ENCODE measurements at places on chromosomes 12 and 14.

DNA sequence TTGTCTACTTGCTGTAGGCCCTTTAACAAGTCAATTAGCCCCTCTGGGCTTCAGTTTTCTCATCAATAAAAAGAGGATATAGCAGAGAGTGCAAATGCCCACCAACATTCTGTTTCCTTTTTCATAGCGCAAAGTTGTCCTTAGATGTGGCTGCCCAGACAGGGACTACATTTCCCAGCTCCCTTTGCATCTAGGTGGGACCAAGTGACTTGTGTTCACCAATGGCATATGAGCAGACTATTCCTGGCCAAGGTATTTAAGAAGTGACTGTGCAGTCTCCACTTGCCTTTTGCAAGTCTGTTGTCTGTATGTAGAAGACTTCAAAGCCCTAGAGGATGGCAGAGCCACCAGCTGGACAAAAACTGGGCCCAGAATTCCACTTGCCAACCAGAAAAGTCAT is 59.7 kb downstream of the DAO start:
- peak; percentile 66 for DNase-seq

- peak; percentile 74 for DNase-seq
These were observed 545.1 kb upstream of the ATP2B1 start for GRCh38 chr12:90253674-90254181.

- no peak for DNase-seq
These were observed 487 bp upstream of the NRDE2 start for GRCh38 chr14:90332271-90332584.

DNA sequence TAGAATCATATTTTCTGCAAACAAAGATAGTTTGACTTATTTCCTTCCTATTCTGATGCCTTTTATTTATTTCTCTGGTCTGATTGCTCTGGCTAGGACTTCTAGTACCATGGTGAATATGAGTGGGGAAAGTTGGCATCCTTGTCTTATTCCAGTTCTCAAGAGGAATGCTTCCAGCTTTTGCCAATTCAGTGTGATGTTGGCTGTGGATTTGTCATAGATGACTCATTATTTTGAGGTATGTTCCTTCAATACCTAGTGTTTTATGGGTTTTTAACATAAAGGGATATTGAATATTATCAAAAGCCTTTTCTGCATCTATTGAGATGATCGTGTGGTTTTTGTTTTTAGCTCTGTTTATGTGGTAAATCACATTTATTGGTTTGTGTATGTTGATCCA is 139.4 kb upstream of the CNTN1 start:
- DNase-seq = no peak

DNA sequence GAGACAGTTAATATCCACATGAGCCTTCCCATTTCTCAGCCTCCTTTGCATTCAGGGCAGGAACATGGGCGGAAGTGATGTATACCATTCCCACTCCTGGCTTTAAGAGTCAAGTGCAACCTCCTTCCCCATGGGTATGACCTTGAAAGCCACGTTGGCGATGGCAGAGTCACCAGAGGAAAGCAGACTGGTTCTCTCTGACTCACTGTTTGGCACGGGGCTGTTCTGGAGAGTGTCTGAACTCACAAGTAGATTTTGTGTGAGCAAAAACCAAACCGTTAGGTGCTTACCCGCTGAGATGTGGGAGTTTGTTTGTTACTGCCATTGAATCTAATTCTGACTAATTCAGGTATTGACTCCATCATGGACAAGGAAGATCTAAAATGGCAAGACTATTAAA is 36.7 kb upstream of the PZP start:
- DNase-seq = no peak

- no peak for DNase-seq
These were observed 57.5 kb downstream of the CALM1 start for GRCh38 chr14:90454041-90455000.

- no peak for DNase-seq
These were observed 135.3 kb downstream of the SLC38A6 start for GRCh38 chr14:61116369-61116768.

DNA sequence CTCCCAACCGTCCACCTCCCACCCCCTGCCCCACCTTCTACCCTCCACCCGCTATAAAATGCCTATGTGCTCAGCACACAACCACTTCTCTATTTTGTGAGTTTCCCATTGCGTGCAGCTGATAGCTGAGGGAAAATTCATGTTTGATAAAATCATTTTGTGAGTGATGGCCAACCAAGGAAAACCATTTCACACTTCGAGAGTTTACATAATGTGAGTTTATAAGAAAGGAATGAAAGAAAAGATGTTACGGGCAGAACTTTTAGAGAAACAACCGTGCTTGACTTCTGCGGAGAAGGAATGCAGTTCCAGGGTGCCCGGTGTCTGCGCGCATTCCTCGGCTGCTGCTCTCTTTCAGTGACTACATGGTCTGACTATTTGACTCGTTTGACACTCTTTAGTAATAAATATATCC is 140.9 kb downstream of the EFCAB11 start:
- DNase-seq = no peak

DNA sequence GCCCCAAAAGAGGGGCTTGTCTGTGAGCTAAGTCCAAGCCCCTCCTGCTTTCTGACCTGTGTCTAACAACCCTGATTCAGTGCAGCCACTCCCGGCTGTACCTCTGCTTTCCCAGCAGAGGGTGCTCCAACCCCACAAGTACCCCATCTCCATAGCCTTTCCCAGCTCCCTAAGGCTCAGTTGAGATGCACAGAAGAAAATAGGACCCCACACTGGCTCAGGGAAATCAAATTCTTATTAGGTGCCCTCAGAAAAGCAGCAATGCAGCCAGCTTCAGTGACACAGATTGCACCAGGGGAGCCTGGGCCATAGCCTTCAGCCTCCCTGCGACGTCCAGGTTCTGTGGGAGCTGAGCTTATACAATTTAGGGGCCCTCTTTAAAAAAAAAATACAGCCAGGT is 49.9 kb downstream of the LRRC74A start:
- peak; percentile 84 for DNase-seq

DNA sequence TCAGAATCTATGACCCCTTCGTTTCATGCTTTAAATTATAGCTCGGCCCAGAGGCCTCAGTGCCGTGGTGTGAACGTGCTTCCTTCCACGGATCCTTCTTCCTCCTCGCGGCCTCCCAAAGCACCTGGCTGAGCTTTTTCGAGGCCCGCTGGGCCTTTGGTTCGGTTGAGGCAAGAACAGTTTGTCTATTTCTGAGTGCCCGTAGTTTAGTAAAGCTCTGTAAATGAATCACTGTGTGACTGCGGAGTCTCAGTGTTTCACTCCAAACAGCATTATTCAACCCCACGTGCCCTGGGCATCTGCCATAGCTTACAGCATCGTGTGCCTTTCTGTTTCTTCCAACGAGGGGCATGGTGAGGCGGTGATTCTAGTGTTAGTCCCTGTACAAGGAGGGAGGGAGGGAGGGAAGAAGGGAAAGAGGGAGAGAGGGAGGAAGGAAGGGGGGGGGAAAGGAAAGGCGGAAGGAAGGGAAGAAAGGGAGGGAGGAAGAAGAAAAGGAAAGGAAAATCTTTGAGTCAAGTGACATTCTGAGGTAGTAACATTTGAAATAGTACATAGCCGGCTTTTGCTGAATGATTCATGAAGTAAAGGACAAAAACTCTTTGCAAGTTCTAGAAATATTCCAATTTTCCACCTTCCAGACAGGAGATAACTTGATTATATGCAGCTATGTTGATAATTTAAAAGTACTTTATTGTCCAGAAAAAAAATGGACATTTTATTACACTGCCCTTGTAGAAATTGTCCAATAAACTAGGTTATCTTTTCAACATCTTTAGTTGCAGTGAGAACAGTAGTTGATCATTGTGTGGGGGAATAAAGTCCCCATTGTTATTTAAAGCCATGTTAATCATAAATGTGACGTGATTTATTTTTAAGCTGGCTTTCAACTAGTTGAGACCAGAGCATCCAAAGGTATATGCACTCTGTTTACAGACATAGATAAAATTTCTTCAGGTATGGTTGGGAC is 1.2 kb upstream of the TRIM9 start:
- peak; percentile 58 for DNase-seq

- no peak for DNase-seq
These were observed 208.5 kb downstream of the CHST11 start for GRCh38 chr12:104665296-104665695.

DNA sequence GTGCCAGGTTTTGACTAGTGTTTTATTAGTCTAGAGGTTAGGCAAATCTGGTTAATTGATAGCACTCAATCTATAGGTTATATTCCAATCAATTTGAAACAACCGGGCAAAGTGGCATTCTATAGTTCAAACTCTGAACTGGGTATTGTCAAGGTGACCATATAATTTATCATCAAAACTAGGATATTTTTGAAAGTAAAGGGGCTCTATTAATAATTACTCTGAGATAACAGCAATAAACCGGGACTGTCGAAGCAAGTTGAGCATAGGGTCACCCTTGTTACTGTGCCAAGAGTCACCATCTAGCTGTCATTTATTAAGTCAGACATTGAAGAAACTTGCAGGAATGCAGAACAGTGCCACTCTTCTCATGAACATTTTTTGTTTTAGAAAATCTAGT is 321.2 kb downstream of the RAD51B start:
- no peak for DNase-seq

DNA sequence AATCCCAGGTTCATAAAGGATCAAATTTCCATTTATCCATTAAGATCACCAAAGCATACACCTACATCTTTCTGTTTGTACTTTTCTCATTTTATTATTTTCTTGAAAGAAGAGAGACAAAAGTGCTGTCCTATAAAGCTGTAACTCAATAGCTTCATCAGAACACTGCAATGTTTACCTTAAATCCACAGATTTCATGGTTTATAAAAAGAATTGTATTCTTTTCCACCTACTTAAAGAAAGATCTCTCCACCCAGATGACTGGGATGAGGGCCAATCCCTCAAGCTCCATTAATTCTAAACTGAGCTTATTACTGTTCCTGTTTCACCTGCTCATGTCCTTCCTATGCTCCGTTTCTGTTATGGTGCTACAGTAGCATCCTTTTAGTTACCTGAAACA is 470.6 kb downstream of the BCAT1 start:
- no peak for DNase-seq

- DNase-seq = no peak
These were observed 23.4 kb downstream of the RNF10 start for GRCh38 chr12:120557589-120557988.

All from suppressor macrophage (primary cell).